ENCODE measurements at places on chromosomes 6 and 20.
A peak's percentile ranks its signal among the peaks of the same experiment; 100 is the strongest.

DNA sequence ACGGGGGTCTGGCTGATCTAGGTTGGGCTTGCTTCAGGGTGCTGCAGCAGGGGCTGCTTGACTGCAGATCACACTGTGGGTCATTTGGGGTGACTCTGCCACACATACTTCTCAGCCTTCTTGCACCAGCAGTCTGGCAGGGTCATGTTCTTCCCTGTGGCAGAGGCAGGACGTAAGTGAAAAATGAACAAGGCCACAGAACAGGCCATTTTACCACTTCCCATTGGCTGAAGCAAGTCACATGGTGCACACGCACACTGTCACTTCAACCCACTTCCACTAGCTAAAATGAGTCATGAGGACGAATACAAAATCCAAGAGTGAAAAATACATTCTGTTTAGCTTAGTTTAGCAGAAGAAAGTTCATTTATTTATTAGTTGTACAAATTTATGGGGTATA, 168.6 kb upstream of the GGTLC1 start:
- DNase-seq = no peak

DNA sequence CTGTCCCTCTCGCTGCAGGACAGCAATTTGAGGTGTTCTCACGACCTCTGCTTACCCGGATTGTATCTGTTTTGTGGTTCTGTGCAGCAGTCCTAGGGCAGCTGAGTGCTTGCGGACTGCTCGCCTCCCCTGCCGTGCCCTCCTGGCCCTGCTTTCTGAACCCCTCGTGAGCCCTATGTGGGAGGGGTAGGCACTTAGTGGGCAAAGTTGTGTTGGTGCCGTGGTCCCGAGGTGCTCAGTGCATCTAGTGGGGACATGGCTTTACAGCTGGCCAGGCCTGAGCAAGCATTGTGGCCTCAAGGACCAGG, 5.2 kb downstream of the TMEM181 start:
- no peak for DNase-seq

- no peak for DNase-seq
Observed at GRCh38 chr6:168156742-168157265, 77.8 kb upstream of the FRMD1 start.

- no peak for DNase-seq
Observed at GRCh38 chr6:101700655-101701054, 307.1 kb downstream of the GRIK2 start.

DNA sequence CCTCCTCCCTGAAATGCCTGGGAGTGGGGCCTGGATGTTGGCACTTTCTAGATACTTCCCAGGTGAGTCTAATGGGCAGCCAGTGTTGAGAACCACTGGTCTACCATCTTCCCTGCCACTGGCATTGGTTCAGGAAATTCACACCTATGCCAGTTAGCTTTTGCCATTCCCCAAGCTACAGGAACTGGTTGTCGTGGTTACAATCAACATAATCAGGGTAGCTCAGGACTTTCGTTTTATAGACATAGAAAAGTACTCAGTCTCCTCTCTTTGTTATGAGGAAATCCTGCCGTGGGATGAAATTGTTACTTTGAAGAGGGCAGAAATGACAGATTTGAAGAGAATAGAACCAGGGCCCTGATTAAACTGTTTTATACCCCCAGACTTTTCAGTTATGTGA, 127.9 kb upstream of the FOXO3 start:
- no peak for DNase-seq

DNA sequence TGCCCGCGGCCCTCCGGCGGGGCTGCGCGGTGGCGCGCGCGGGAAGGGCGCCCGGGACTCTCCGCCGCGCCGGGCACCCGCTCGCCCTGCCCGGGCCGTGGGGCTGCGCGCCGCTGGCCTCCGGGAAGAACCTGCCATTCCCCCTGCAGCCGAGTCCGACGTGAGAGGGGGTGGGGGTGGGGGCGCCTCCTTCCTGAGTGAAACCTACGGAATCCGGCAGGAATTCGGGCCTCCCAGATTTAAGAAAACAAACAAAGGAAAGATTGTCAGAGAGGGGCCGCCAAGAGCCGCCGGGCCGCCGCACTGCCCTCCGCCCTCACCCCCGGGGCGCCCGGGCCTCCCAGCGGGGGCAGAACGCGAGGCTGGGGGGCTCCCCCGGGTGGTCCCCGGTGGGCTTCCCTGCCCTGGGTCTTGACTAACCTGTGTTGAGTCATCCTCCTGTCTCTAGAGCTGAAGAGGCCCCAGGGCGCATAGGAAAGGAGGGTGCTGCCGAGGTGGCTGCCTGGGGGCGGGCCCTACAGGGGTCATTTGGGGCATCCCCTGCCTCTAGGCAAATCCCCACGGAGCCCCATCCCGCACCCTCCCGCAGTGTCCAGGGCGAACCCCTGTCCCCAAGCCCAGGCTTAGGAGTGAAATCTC, 42.2 kb upstream of the FOXP4 start:
- peak; percentile 10 for DNase-seq

Data from PC-3 (cell line).